ENCODE measurements at places on chromosomes 7 and 10. TPM values are rescaled to one million over a fixed set of nuclear protein-coding genes. Genes with fewer than 3 reads are reported as not detected.

DNA sequence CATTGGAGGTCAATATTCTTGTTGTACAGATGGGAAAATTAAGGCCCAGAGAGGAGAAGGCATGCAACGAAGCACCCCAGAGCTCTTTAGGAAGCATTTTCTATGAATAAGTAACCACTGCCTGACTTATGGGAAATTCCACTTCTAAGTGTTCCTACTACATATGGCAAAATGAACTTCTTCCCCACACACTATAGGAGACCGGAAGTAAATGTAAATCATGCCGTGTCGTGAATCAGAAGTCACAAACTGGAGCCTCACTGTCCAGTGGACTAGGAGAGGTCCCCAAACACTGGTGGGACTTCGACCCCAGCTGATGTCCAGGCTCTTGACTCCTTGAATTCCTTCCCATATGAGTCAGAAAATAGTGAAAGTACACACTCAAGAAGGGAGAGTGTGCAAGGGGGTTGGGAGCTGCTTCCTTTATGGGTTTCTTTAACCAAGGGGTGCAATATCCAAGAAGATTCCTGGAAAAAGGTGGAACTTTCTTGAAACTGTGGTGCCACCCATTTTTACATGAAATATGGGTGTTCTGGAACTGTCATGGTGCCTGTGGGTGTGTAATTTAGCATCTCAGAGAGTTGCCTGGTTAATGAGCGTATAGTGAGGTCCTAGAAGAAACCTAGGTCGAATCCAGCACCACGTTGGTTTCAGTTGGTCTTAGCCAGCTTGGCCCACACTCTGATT, 6.7 kb downstream of the RASSF4 start:
- DNase-seq: no peak

DNA sequence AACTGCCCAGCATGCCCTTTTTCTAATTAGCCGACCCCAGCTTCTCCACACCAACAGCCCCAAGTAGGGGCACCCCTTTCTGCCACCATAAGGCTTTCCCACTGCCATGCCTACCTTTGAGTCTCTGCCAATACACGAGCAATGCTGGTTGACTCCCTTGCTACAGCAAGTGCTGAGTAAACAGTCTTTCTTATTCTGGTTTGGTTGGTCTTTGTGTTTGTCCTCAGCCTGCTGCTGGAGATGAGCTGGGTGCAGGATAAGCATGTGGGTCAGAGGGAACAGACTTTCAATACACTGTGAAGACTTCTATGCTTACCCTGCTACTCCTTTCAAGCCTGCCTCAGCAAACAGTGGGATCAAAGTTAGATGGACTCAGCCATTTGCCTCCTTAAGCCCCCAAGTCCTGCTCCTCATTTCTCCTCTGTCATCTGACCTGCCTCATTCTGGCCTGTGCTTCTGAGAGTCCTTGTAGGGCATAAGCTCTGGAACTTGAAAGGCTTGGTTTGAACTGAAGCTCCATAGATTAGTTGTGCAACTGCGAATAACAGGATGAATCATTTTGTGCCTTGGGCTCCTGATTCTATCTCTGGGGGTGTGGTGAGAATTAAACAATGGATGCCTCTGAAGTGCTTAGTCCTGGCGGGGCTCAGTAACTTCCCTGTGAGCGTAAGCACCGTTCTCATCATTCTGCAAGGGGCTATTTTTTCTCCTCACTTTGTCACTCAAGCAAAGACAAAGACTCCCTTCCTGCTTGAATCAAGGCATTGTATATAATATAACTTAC, 533.8 kb upstream of the DPP6 start:
- no peak for DNase-seq

DNA sequence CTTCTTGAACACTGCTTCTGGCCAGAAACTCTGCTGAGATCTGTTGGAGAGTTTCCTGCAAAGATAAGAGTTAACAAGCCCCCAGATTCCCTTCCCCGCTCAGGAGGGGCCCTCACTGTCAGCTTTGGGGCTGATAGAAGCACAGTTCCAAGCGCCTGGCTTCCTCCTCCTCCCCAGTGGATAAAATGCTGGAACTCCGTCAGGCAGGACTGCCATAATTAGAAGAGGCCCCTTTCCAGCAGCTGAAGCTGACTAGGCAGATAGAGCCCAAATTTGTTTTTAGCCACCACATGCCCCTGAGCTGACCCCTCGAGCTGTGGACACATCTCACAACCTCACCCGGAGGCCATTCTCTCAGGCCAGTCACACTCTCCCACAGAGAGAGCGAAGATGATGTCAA, 89.4 kb downstream of the TBXAS1 start:
- no peak for DNase-seq

- DNase-seq: no peak
Measured at GRCh38 chr7:120729245-120729644, 128.7 kb downstream of the TSPAN12 start.

DNA sequence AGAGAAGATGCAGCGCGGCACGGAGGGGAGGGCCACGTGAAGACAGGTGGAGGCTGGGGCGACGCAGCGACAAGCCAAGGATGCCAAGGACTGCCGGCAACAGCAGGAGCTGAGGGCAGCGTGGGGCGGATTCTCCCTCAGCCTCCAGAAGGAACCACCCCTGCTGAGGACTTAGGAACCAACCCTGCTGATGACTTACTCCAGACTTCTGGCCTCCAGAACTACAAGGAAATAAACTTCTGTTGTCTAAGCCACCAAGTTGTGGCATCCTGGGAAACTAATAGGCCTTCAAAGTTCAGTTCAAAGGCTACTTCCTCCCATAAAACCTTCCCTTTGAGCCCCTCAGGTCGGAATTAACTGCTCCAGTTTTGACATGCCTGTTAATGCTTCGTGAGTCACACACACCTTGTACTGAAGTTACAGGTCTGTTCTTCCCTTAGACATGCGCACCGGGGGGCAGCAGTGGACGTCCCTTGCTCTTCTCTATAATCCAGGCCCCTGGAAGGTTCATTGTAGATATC, 88.4 kb upstream of the RHEB start:
- DNase-seq: no peak

GRCh38 chr10:47321521-47322195, 596 bp upstream of the GDF2 start:
- DNase-seq: no peak

GRCh38 chr7:21094589-21094988, 307.9 kb upstream of the SP8 start:
- DNase-seq: no peak

- DNase-seq: no peak
Measured at GRCh38 chr7:132485136-132485535, 91.1 kb downstream of the PLXNA4 start.

DNA sequence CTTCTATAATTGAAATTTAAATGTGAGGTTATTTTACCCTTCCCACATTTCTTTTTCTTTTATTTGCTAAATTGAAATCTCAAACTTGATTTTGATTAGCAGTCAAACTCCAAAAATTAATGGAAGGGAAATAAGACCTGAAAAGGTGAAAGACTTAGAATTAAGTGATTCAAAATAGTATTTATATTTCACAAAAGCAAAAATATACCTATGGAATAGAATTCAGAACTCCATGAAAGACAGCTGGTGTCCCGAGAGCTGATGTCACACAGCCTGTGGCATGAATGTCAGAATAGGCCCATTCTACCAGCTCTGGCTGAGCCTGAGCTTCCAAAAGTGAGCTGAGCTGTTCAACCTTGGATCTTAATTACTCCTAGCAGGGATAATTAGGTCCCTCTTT, at the start of gene FAM24A:
Gene FAM24A, plus strand, starts transcription at position 301 of the 400 bp plus-strand sequence. CDS start 1,025 bp downstream, outside the sequence.
- no peak for DNase-seq

DNA sequence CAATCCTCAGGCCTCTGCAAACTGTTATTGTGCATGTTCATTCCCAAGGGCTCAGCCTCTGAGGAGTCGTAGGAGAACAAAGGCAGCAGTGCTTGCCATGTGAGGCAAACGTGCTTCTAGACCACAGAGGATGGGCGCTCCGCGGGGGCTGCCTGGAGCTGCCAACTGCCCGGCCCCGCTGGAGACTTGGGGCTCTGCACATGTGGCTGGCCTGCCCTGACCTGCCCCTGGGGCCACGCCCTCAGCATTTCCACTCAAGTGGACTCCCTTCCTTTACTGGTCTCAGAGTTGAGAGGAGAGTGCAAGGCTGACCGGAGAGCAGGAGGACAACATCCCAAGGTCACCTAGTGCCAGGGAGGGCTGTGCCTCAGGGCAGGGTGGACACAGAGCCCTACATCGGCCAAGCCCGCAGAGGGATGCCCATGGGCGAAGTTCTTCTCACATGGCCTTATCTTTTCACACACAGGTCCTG, 222.3 kb upstream of the ZNF32 start:
- no peak for DNase-seq

- DNase-seq: no peak
Measured at GRCh38 chr7:25562673-25563182, 334.4 kb upstream of the NPVF start.

GRCh38 chr7:151079199-151079910, 1.3 kb downstream of the FASTK start:
- DNase-seq: no peak

DNA sequence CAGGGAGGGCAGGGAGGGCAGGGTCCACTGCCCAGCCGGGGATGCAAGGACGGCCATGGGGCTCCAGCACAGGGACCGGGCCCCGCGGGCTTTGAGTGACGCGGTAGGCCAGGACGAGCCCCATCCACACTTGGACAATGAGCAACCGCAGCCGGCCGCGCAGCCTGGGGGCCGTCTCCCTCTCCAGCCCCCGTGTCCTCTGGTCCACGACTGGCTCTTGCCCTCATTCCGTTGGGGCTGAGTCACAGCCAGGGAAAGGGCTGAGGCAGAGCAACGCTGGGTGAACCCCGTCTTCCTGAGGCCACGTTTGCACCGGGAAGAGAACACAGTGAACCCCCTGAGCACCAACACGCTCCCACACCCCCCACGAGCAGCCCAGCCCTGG, 23.7 kb downstream of the SHH start:
- DNase-seq: no peak

DNA sequence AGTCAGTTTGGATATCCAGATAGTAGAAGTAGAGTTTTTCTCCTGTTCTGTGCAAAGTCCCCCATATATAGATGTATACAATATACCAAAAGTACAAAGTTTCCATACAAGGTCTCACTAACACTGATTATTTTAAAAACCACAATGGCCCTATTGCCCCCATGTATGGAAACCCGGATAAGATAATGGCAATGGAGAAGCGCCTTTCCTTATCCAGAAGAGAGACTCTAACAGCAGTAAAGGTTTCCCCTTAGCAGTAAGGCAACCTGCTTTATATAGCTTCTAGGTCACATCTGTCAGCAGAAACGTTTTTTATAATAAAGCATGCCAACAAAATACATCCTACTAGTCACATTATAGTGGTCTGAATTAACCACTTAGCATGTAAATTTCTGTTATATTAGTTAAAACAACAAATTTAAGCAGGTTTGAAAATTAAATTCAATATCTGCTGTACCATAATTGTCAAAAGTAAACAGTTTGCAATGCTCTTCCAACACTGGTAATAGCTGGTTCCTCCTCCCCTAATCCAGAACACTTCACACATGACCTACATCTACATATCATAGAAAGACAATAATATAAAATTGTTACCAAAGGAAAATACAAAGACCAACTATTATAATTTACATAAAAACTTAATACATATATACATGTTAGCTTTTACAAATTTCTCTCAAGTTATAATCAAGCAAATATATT, 22.4 kb downstream of the USP6NL start:
- DNase-seq: no peak

GRCh38 chr7:20482071-20482470, 133.4 kb upstream of the ABCB5 start:
- DNase-seq: no peak

DNA sequence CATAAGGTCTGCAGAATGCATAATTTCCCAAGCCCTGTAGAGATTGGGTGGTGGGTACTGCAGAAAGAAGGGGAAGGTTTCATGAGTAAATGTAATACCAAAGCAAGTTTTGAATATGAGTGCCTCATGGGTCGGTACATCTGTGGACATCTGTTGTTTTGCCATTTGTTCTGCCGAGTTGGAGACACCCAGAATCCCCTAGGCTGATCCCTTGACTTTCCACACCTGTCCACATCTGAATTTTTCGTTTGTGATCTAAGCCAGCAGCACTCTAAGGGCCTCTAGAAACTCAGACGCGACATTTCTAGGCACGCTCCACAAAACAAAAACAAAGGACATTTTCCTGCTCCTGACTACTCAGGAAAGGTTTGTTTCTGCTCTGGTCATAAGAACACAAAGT, 11.7 kb upstream of the SLF2 start:
- no peak for DNase-seq

- DNase-seq: no peak
Measured at GRCh38 chr10:29204070-29204800, 84.6 kb upstream of the LYZL1 start.

DNA sequence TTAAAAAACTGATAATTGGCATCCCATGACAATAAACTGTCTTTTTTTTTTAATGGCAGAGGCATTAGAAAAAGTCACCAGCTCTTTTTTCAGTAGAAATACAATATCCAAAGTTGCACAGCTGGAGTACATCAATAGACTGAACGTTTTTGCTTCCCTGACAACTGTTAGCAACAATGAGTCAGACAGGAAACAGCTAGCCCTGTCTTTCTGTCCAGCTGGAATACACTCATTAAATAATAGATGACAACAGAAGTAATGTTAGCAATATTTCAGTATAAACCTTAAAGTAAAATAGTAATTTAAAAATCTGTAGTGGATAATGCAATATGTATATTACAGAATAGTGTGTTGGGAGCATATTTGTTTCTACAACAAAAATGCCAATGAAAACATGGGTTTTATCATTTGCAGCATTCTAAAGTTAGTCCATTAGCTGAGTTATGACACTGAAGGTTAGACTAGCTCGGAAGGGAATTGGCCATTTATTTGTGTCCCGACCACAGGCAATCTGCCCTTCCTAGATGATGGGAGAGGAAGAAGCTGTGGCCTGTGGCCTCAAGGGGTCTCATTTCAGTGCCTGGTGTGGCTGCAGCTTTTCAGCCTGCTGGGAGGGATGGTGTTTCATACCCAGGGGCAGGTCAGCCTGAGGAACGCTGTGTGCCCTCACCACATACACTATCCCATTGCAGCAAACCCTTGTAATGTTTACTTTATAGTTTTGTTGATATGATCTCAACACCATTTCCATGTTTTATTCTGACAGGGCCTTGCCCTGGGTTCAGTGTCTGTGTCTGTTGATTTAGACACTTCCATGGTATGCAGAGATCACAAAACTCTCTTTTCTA, 173.3 kb downstream of the SLC16A9 start:
- no peak for DNase-seq

DNA sequence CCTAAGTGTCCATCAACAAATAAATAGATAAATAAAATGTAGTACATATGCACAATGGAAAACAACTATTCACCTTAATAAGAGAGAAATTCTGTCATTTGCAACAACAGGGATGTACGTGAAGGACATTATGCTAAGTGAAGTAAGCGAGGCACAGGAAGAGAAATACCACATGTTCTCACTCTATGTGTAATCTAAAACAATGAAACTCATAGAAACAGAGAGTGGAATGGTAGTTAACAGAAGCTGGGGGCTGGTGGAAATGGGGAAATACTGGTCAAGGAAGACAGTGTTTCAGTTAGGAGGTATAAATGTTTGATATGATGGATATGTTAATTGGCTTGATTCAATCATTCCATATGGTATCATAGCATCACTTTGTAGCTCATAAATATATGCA, 43.1 kb downstream of the ARL4A start:
- DNase-seq: no peak

GDF2 gene
- total RNA-seq: not detected

MRC1 gene
- not detected for total RNA-seq

ZWINT gene
- total RNA-seq: 101 TPM

LGI1 gene
- not detected for total RNA-seq

FFAR4 gene
- not detected for total RNA-seq

STOX1 gene
- total RNA-seq: 0.32 TPM

NAMPT gene
- 417 TPM for total RNA-seq

DENND2A gene
- total RNA-seq: not detected

C10orf53 gene
- total RNA-seq: not detected

DNAJB12 gene
- 38.0 TPM for total RNA-seq

DDC gene
- total RNA-seq: not detected

NKX2-3 gene
- total RNA-seq: not detected

ARL5B gene
- 14.4 TPM for total RNA-seq

LEP gene
- not detected for total RNA-seq
